ENCODE measurements at places on chromosomes 11 and 22. TPM values are rescaled to one million over a fixed set of nuclear protein-coding genes. Genes with fewer than 3 reads are reported as not detected.

EFCAB6 gene
- total RNA-seq, result 0.55 TPM

ZBED5 gene
- total RNA-seq, result 32.3 TPM

MYO18B gene
- total RNA-seq, result not detected

PHOX2A gene
- not detected for total RNA-seq

CARNS1 gene
- total RNA-seq, result not detected

RAC2 gene
- not detected for total RNA-seq

OR5AL1 gene
- not detected for total RNA-seq

TSPAN32 gene
- not detected for total RNA-seq

Measured in SK-MEL-5 (cell line).